ENCODE measurements at places on chromosomes 5 and 9. TPM values are rescaled to one million over a fixed set of nuclear protein-coding genes. Genes with fewer than 3 reads are reported as not detected.

Gene TMOD1
- 0.57 TPM for total RNA-seq

Gene GRXCR2
- not detected for total RNA-seq

Gene IL31RA
- 0.71 TPM for total RNA-seq

Gene PCDHB10
- total RNA-seq = 0.28 TPM

Gene NAIP
- 2.0 TPM for total RNA-seq

Gene TRIM41
- total RNA-seq = 15.9 TPM

Gene XRCC4
- 6.6 TPM for total RNA-seq

Gene PRUNE2
- 9.2 TPM for total RNA-seq

Gene EPB41L4A
- total RNA-seq = 0.37 TPM

Gene ELAVL2
- 0.14 TPM for total RNA-seq

Gene SLC4A9
- total RNA-seq = not detected

Gene PCDHA1
- total RNA-seq = under 0.01 TPM

Gene AK8
- 0.37 TPM for total RNA-seq

Gene CCDC152
- total RNA-seq = 1.6 TPM

Gene PCDHB13
- total RNA-seq = 0.28 TPM

Gene BTNL3
- not detected for total RNA-seq

Gene DOLK
- total RNA-seq = 28.7 TPM

Gene POU5F2
- total RNA-seq = 0.55 TPM

Gene CXCL14
- total RNA-seq = 0.37 TPM

Gene LIFR
- total RNA-seq = 49.4 TPM

Gene NTNG2
- 4.6 TPM for total RNA-seq

Gene MSH3
- 13.1 TPM for total RNA-seq

Gene GABRB2
- under 0.01 TPM for total RNA-seq

Gene SLC24A2
- total RNA-seq = not detected

Gene PCDHGB5
- 15.9 TPM for total RNA-seq

Gene OR1J2
- total RNA-seq = 0.14 TPM

Gene SLC27A4
- total RNA-seq = 10.2 TPM

Gene C5orf34
- 1.4 TPM for total RNA-seq

Gene ZNG1F
- total RNA-seq = 3.3 TPM

Gene MLANA
- total RNA-seq = not detected

Gene ZSWIM6
- 8.2 TPM for total RNA-seq

Gene WWC1
- total RNA-seq = 1.8 TPM

Gene PCDHGB3
- 5.4 TPM for total RNA-seq

Gene ADAMTS13
- 1.00 TPM for total RNA-seq

Gene PRDM9
- not detected for total RNA-seq

Gene EGFLAM
- total RNA-seq = 4.7 TPM

Gene SH3PXD2B
- total RNA-seq = 27.2 TPM

Gene FAM13B
- 13.1 TPM for total RNA-seq

Gene TLX3
- total RNA-seq = not detected

Gene PHF24
- total RNA-seq = under 0.01 TPM

Gene BAAT
- not detected for total RNA-seq

Gene FCN2
- total RNA-seq = not detected

Gene GARIN3
- not detected for total RNA-seq

Gene CBY3
- not detected for total RNA-seq

Gene ASS1
- 329 TPM for total RNA-seq

Gene IFNA5
- total RNA-seq = not detected

Gene S1PR3
- total RNA-seq = 77.7 TPM

Gene KLHL9
- 29.2 TPM for total RNA-seq

Gene CARD9
- total RNA-seq = 2.2 TPM

Gene PNPLA7
- 1.1 TPM for total RNA-seq

Gene HAND1
- not detected for total RNA-seq

Gene OTP
- total RNA-seq = not detected

All from smooth muscle cell of bladder (primary cell).